ENCODE measurements at places on chromosomes 5 and 9.

DNA sequence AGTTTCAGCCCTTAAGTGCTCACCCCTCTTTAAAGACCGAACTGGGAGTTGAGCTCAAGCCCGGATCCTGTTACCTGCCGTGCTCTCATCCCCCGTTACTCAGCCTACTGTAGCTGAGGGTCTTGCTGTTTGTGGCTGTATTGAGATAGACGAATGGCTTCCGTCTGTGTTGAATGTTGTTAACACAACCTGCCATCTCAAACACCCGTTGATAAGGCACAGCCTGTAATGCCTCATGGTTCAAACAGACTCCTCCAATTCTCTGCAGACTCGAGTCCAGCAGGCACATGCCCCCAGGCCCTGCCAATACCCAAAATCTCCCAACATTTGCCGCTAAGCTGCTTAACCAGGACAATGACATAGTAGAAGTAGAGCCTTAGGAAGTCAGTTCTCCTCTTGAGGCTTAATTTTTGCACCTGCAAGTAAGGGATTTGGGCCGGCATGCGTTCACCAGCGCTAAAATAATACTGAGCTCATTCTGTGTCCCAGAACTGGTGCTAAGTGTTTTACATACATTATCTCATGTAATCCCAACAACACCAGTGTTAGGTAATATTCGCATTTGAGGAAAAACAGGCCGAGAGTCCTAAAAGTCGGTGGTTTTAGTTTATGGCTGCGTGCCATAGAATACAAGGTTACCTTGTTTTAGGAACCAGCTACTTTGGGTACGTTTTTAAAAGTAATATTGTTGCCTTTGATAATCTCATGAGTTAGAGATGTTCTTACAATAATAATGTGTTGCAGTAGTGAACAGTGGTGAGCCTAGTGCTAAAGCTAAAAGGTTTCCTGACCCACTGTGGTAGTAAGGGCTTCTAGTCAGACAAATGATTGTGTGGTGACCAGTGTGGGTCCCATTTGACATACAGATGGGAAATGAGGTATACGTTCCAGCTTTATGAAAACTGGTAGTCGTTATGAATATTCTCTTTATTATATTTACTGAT, 1.5 kb upstream of the RFX3 start:
- DNase-seq, result no peak

DNA sequence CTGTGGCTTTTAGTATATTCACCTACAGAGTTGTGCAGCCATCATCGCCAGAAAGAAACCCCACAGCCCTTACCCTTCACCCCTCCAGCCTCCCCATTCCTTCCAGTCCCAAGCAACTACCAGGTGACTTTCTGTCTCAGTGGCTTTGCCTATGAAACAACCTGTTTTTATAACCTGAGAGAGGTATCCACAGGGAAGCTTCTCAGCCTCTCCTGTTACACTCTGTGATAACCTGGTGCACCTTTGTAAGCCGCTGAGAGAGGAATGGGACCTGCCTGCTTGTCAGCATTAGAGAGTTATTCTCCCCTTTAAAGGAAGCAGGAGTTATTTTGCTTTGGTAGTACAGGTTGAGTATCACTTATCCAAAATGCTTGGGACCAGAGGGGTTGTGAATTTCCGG, 93.6 kb downstream of the TRIO start:
- DNase-seq, result no peak

DNA sequence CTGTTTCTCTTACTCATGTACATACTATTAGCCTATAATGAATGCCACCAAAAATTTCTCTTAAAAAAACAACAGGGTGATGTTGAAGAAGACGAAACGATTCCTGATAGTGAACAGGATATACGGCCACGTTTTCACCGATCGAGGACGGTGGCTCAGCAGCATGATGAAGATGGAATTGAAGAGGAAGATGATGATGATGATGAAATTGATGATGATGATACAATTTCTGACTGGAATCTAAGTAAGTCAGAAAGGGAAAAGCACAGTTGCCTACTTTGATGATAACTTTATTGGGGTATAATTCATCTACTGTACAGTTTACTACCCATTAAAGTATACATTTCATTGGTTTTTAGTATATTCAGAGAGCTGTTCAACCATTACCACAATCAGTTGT, 66.5 kb downstream of the TNPO1 start:
- DNase-seq, result no peak

GRCh38 chr5:168874713-168875380, 295.7 kb upstream of the PANK3 start:
- DNase-seq, result no peak

GRCh38 chr5:164097749-164098148, 592.3 kb downstream of the MAT2B start:
- DNase-seq, result no peak

DNA sequence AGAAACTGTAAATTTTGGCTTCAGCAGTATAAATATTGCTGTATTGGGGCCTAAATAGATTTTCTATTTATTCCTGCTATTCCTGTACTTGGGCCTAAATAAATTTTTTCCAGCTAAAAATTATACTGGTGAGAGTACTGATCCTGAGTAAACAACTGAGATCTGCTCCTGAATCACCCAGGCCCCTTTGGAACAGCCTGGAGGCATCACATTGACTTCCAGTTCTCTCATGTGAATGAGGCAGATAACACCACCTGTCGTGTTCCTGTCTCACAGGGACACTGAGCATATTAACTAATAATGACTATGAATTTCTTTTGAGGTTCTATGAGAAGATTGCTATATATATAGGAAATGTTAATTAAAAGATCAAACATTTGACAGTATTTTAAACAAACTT, 119.5 kb upstream of the PLCXD3 start:
- DNase-seq, result no peak

- no peak for DNase-seq
Observed at GRCh38 chr9:75181750-75182149, 93.4 kb downstream of the OSTF1 start.

All from stimulated activated CD4-positive, alpha-beta T cell treated with anti-CD3 and anti-CD28 coated beads, Interleukin-15, amount 100 ng/mL, for 1 hour (primary cell).